MCF 10A (cell line): ENCODE measurements at places on chromosomes 7 and 10.
A peak's percentile ranks its signal among the peaks of the same experiment; 100 is the strongest.

DNA sequence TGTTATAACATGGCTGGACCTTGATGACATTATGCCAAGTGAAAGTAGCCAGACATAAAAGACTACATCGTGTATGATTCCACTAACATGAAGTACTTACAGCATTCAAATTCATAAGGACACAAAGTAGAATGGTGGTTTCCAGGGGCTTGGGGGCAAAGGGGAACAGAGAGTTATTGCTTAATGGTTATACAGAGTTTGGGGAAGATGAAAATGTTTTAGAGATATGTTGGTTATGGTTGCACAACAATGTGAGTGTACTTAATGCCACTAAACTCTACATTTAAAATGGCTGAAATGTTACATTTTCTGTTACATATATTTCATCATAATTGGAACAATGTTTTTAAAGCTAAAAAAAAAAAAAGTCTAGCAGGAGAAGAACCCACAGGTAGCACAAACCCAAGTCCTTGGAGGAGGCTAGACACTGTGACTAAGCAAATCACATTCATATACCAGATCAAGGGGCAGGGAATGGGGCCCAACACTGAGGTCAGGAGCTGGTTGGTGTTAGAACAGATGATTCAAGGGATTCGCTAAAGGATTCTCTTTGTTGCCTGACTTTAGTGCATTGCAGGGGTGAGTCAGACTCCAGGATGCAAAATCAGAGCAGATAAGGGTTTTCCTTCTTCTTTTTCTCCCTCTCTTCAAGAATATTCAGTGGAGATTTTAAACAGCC, 25.1 kb upstream of the AOAH start:
- peak; percentile 33 for DNase-seq

GRCh38 chr7:93883078-93883916, 7.3 kb downstream of the TFPI2 start:
- no peak for DNase-seq

GRCh38 chr10:12042409-12042796, 206 bp downstream of the UPF2 start:
- DNase-seq, result peak; percentile 18

DNA sequence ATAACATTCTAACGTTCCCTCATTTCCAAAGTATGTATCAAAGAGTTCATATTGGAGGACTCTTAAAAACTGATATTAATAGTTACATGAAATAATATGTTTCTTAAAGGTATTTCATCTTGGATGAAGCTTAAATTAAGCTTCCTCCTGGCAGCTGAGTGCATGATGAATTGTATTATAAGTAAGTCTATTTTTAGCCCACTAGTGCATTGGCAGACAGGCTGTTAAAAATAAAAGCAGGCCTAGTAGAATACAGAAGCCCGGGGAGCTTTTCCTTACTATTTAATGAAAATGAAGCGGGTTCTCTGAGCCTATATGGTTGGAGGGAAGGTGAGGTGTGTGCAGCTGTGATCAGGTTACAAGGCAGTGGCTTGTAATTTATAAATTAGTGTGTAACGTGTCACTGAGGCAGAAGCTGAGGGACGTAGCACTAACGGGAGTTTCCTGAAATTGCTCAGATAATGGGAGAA, 130.7 kb upstream of the KMT2E start:
- no peak for DNase-seq
